Neural crest cell (in vitro differentiated cells): ENCODE measurements at places on chromosomes 3 and 15.

GRCh38 chr15:31077181-31077580 lies 24.3 kb downstream of the TRPM1 start:
- H3K4me3 ChIP-seq, result no peak overlapping the region
- H3K27ac ChIP-seq, result no peak overlapping the region
- peaks cover 9% of the 10 kb centered on the region for H3K4me1 ChIP-seq

GRCh38 chr3:99758502-99759177 lies 59.0 kb upstream of the CMSS1 start:
- no peak overlapping the region for H3K4me3 ChIP-seq
- H3K27me3 ChIP-seq, result peaks cover 26% of the 10 kb centered on the region
- H3K36me3 ChIP-seq, result no peaks in the 10 kb centered on the region
- no peak for DNase-seq
- H3K27ac ChIP-seq, result no peak overlapping the region

- peak overlapping the region; percentile 96 for H3K4me3 ChIP-seq
- H3K4me1 ChIP-seq, result peaks cover 49% of the 10 kb centered on the region
- no peak for DNase-seq
- peaks cover 72% of the 10 kb centered on the region for H3K27me3 ChIP-seq
- peaks cover 60% of the 10 kb centered on the region for H3K36me3 ChIP-seq
These were observed 2.9 kb downstream of the NR2F2 start for GRCh38 chr15:96333131-96334016.

GRCh38 chr3:158802409-158803268 lies 785 bp downstream of the MFSD1 start:
- peaks cover 25% of the 10 kb centered on the region for H3K27me3 ChIP-seq
- H3K4me3 ChIP-seq, result peak overlapping the region; percentile 90
- DNase-seq, result no peak
- peaks cover 15% of the 10 kb centered on the region for H3K4me1 ChIP-seq
- H3K36me3 ChIP-seq, result no peaks in the 10 kb centered on the region

- peaks cover 67% of the 10 kb centered on the region for H3K4me1 ChIP-seq
- H3K27ac ChIP-seq, result no peak overlapping the region
- H3K36me3 ChIP-seq, result no peaks in the 10 kb centered on the region
- peaks cover 5% of the 10 kb centered on the region for H3K27me3 ChIP-seq
These were observed 6.5 kb downstream of the IGF2BP2 start for GRCh38 chr3:185818267-185818875.

DNA sequence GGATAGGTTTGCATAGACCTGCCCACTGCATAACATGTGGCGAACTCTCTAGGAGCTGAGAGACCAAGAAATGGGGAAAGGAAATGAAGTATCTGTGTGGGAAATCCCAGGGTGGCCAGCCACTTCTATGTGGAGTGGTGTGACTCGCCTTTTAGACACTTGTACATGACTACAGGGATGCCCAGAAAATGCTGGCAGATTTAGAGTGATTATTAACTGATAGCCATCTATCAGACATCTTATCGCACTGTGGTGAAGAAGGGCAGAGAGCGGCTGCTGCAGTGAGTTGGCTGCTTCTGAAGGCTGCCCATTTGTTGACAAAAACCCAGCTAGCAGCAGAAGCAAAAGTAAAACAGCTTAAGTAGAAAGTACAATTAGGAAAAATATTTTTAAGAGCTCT lies 18.1 kb upstream of the STAC start:
- H3K27ac ChIP-seq, result no peak overlapping the region
- H3K27me3 ChIP-seq, result no peaks in the 10 kb centered on the region
- no peak for DNase-seq

DNA sequence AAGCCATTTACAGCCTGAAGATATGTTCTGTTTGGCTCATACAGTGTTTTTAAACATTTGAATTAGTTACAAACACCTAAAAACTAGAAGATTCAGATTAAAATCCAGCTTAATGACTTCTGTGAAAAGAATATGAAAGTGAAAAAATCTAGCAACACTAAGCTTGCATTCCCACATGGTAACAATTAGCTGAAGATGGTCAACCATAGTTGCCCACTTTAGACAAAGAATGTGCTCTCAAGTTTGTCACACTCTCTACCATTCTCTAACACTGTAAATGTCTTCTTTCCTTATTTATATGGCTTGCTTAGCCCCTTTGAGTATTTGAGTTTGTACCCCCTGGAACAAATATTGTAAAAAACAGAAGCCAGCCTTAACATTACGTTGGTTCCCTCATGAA lies 32.7 kb downstream of the HDGFL3 start:
- no peak overlapping the region for H3K27ac ChIP-seq
- H3K4me1 ChIP-seq, result no peaks in the 10 kb centered on the region
- no peaks in the 10 kb centered on the region for H3K27me3 ChIP-seq
